ENCODE measurements at places on chromosomes 1 and 21. TPM values are rescaled to one million over a fixed set of nuclear protein-coding genes. Genes with fewer than 3 reads are reported as not detected.

Gene DNAH14
- polyA plus RNA-seq: 3.9 TPM

Gene ACTL8
- not detected for polyA plus RNA-seq

Gene FNDC5
- polyA plus RNA-seq: 1.1 TPM

Gene GPR153
- polyA plus RNA-seq: 34.9 TPM

Gene LTN1
- 3.0 TPM for polyA plus RNA-seq

Gene GSTM2
- polyA plus RNA-seq: 29.4 TPM

DNA sequence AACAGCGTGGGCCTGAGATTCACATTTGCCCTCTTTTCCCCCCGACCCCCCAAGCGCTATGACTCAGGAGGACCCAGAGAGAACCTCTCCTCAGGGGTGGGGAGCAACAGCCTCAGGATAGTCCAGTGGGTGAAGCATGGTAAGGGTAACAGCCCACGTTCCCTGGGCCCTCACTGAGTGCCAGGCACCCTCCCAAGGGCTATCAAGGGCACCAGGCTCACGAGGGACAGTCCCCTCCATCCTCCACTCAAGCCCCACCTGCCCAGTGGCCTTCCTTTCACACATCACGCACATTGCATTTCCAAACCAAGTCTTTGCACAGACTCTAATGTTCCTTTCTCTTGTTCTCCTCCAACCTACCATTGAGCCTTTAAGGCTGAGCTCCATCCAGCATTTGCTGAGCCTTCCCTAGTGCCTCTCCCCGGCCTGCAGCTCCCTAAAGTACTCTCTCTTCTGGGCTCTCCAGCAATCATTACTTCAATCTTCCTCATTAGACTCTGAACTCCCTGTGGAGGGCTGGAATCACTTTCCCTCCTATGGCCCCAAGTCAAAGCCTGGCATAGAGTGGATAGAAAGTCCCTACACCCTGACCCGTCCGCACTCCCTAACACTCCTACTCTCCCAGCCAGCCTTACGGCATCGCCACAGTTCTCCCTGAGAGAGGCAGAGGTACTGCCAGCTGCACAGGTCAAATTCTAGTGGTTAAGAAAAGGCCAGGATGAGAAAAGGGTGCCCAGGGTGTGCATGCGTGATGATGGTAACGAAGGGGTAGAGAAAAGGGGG, 1.0 kb downstream of the AKR7A2 start:
- DNase-seq: peak; percentile 71
- H3K4me1 ChIP-seq: peaks cover 52% of the 10 kb centered on the region
- peak overlapping the region; percentile 78 for H3K27ac ChIP-seq
- H3K4me3 ChIP-seq: peak overlapping the region; percentile 72

GRCh38 chr1:76827066-76827465, 40.2 kb upstream of the ST6GALNAC5 start:
- H3K36me3 ChIP-seq: no peaks in the 10 kb centered on the region
- DNase-seq: no peak
- no peak overlapping the region for H3K4me3 ChIP-seq
- no peaks in the 10 kb centered on the region for H3K27me3 ChIP-seq

- DNase-seq: no peak
- H3K4me3 ChIP-seq: no peak overlapping the region
- H3K27me3 ChIP-seq: no peaks in the 10 kb centered on the region
- H3K4me1 ChIP-seq: no peaks in the 10 kb centered on the region
- no peak overlapping the region for H3K27ac ChIP-seq
These were observed 44.1 kb downstream of the COL18A1 start for GRCh38 chr21:45448810-45449657.

GRCh38 chr1:10338047-10338446, 60.8 kb upstream of the PGD start:
- no peak overlapping the region for H3K27ac ChIP-seq
- H3K27me3 ChIP-seq: no peaks in the 10 kb centered on the region
- peaks cover 4% of the 10 kb centered on the region for H3K4me1 ChIP-seq
- H3K36me3 ChIP-seq: peaks cover 22% of the 10 kb centered on the region

DNA sequence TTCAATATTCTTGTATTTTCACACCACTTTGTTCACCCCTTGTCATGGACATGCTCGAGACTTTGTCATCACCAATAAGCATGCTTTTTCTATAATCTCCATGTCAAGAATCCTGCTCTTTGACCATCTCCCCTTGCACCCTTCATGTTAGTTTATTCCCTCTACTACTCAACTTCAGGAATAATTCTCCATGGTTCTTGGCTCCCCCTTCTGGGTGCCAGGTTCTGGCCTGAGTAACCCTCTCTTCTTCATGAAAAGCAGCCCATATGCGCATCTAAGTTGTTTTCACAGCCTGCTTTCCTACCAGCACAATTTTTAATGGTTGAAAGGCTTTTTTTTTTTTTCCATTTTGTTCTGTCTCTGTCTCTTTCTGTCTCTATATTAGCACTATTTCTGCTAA, 160.7 kb downstream of the LEPR start:
- H3K36me3 ChIP-seq: no peaks in the 10 kb centered on the region
- no peak overlapping the region for H3K27ac ChIP-seq
- H3K27me3 ChIP-seq: no peaks in the 10 kb centered on the region
- H3K4me3 ChIP-seq: no peak overlapping the region

DNA sequence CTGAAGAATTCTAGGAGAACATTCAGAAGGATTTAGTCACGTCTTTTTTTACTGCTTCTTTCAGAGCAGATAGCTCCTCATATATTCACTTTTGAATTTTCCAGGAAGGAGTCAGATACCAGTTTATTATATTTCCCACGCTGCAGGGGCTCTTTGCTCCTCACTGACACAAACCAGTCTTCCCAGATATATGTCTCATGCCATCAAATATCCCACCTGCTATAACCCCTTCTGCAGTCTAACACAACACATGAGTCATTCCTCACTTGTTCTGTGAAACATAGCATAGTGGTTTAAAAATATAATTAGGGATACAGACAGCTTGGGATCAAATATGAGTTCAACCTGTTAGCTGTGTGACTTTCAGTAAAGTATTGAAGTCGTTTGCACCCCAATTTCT, 251.7 kb upstream of the DPYD start:
- no peak for DNase-seq
- H3K4me3 ChIP-seq: no peak overlapping the region
- H3K4me1 ChIP-seq: no peaks in the 10 kb centered on the region
- no peak overlapping the region for H3K27ac ChIP-seq

DNA sequence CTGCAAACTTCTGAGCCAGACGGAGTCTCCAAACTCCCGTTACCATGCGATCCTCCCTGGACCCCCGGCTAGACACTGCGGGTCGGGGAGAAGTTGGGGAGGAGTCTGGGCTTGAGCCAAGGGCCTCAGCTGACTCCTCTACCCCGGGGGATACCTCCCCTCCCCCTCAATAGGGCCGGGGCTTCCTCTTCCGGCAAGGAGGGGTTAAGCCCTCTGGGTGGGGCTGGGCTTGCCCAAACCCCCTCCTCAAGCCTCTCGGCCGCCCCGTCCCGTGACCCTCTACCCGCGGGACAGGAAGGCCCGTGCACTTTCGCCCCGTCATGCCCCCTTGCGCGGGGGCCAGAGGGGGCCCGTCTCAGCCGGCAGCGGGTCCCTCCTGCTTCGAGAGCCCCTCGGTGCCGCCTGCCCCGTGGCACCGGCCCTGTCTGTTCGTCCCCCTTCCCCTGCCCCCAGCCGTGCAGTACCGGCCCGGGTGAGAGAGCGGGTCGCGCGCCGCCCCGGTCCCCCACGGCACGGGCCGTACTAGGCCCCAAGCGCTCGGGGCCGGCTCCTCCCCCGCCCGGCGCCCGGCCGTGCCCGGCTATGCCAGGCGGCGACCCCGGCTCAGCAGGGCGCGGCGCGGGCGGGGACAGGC, 652 bp downstream of the ARL8A start:
- H3K4me1 ChIP-seq: peaks cover 7% of the 10 kb centered on the region
- peak overlapping the region; percentile 97 for H3K4me3 ChIP-seq
- DNase-seq: peak; percentile 28
- no peaks in the 10 kb centered on the region for H3K27me3 ChIP-seq
- H3K36me3 ChIP-seq: peaks cover 10% of the 10 kb centered on the region

GRCh38 chr21:46048926-46049889, 48.7 kb upstream of the COL6A2 start:
- H3K27ac ChIP-seq: peak overlapping the region; percentile 84
- no peaks in the 10 kb centered on the region for H3K36me3 ChIP-seq
- H3K27me3 ChIP-seq: no peaks in the 10 kb centered on the region
- H3K4me1 ChIP-seq: no peaks in the 10 kb centered on the region
- DNase-seq: no peak

- no peak for DNase-seq
- H3K4me1 ChIP-seq: peaks cover 1% of the 10 kb centered on the region
- H3K36me3 ChIP-seq: no peaks in the 10 kb centered on the region
- no peak overlapping the region for H3K27ac ChIP-seq
- no peak overlapping the region for H3K4me3 ChIP-seq
These were observed 19.2 kb upstream of the SLAMF1 start for GRCh38 chr1:160666079-160666442.

- H3K4me3 ChIP-seq: no peak overlapping the region
- H3K27me3 ChIP-seq: no peaks in the 10 kb centered on the region
- no peak overlapping the region for H3K27ac ChIP-seq
These were observed 45.9 kb upstream of the EPS15 start for GRCh38 chr1:51565009-51565408.

GRCh38 chr1:110713221-110713620, 38.5 kb upstream of the KCNA3 start:
- H3K4me1 ChIP-seq: no peaks in the 10 kb centered on the region
- H3K27ac ChIP-seq: no peak overlapping the region
- no peaks in the 10 kb centered on the region for H3K27me3 ChIP-seq

DNA sequence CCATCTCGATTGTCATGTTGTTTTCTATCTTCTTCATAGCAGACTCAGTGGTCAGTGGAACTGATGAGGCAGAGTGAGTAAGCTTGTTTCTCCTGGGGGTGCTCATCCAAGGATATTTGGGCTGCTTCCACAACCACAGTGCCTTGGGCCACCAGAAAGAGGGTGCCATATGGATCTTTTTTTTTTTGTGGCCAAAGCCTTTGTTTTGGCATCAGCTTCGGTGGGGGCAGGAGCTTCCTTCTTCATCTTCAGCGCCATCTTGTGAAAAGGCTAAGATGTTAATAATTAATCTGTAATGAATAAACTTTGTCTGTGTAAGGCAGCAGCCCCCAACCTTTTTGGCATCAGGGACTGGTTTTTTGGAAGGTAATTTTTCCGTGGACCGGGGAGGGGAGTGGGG, 6.6 kb upstream of the PLPP3 start:
- H3K4me3 ChIP-seq: no peak overlapping the region
- no peaks in the 10 kb centered on the region for H3K36me3 ChIP-seq
- no peaks in the 10 kb centered on the region for H3K27me3 ChIP-seq
- no peaks in the 10 kb centered on the region for H3K4me1 ChIP-seq
- no peak for DNase-seq
- no peak overlapping the region for H3K27ac ChIP-seq

GRCh38 chr1:116203181-116203723, 92.1 kb downstream of the MAB21L3 start:
- no peaks in the 10 kb centered on the region for H3K4me1 ChIP-seq
- H3K4me3 ChIP-seq: no peak overlapping the region
- no peaks in the 10 kb centered on the region for H3K27me3 ChIP-seq
- H3K36me3 ChIP-seq: no peaks in the 10 kb centered on the region
- no peak for DNase-seq

GRCh38 chr1:51236531-51237350, 668 bp downstream of the RNF11 start:
- peak overlapping the region; percentile 96 for H3K27ac ChIP-seq
- H3K4me1 ChIP-seq: peaks cover 9% of the 10 kb centered on the region
- H3K4me3 ChIP-seq: peak overlapping the region; percentile 69
- no peaks in the 10 kb centered on the region for H3K36me3 ChIP-seq
- H3K27me3 ChIP-seq: no peaks in the 10 kb centered on the region

DNA sequence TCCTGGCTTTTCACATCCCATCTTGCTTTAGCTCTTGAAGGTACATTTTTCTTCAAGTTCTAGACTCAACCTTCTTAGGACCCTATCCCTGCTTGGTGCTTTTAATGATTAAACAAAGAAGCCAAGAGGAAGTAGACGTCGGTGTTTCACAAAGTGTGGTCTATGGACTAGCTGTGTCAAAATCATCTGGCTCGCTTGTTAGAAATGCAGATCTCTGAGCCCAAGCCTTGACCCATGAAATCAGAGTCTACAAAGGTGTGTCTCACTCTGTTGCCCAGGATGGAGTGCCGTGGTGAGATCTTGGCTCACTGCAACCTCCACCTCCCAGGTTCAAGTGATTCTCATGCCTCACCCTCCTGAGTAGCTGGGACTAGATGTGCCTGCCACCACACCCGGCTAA, 295.5 kb upstream of the KAZN start:
- no peaks in the 10 kb centered on the region for H3K36me3 ChIP-seq
- no peak for DNase-seq
- no peaks in the 10 kb centered on the region for H3K4me1 ChIP-seq
- no peak overlapping the region for H3K4me3 ChIP-seq

DNA sequence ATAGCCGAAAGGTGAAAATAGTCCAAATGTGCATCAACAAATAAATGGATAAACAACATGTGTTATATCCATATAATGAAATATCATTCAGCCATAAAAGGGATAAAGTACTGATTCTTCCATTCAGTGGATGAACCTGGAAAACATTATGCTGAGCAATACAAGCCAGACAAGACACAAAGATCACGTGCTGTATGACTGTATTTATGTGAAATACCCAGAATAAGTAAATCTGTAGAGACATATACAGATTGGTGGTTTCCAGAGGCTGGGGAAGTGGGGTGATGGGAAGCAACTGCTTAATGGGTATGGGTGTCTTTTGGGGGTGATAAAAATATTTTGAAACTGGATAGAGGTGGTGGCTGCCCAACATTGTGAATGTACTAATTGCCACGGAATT, 13.3 kb upstream of the GSTM4 start:
- H3K36me3 ChIP-seq: no peaks in the 10 kb centered on the region
- H3K4me3 ChIP-seq: no peak overlapping the region
- H3K4me1 ChIP-seq: peaks cover 20% of the 10 kb centered on the region
- no peaks in the 10 kb centered on the region for H3K27me3 ChIP-seq
- no peak overlapping the region for H3K27ac ChIP-seq

- H3K27ac ChIP-seq: no peak overlapping the region
- DNase-seq: no peak
- no peaks in the 10 kb centered on the region for H3K4me1 ChIP-seq
- H3K36me3 ChIP-seq: peaks cover 18% of the 10 kb centered on the region
These were observed 2.5 kb downstream of the ATP5PF start for GRCh38 chr21:25732091-25732760.

DNA sequence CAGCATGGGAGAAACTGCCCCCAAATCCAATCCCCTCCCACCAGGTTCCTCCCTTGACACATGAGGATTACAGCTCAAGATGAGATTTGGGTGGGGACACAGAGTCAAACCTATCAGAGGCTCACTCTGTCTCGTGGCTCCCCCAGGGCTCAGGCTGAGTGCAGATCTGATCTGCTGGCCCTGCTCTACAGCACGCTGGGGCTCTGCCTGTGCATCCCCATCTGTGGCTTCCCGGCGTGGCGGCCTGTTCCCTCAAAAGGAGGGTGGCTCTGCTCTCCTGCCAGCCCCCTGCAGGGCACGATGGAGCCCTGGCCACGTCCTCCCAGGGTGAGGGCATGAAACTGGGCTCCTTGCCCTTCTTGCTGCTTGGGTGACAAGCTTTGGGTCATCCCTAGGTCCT, 19.8 kb upstream of the SMYD3 start:
- DNase-seq: no peak
- no peak overlapping the region for H3K27ac ChIP-seq
- H3K36me3 ChIP-seq: no peaks in the 10 kb centered on the region
- no peaks in the 10 kb centered on the region for H3K27me3 ChIP-seq

- H3K27ac ChIP-seq: peak overlapping the region; percentile 79
- H3K27me3 ChIP-seq: no peaks in the 10 kb centered on the region
- H3K4me1 ChIP-seq: peaks cover 18% of the 10 kb centered on the region
- no peak overlapping the region for H3K4me3 ChIP-seq
- H3K36me3 ChIP-seq: peaks cover 3% of the 10 kb centered on the region
These were observed 126.9 kb downstream of the CLIC6 start for GRCh38 chr21:34795548-34796180.

GRCh38 chr1:203702130-203702577, 62.8 kb upstream of the LAX1 start:
- H3K27ac ChIP-seq: no peak overlapping the region
- DNase-seq: peak; percentile 61
- H3K27me3 ChIP-seq: no peaks in the 10 kb centered on the region
- no peak overlapping the region for H3K4me3 ChIP-seq

Measured in small intestine (tissue), 16 donors.